ENCODE measurements at places on chromosomes 11 and 22.

GRCh38 chr11:36376888-36377758, 81.0 kb downstream of the PRR5L start:
- no peak for DNase-seq

DNA sequence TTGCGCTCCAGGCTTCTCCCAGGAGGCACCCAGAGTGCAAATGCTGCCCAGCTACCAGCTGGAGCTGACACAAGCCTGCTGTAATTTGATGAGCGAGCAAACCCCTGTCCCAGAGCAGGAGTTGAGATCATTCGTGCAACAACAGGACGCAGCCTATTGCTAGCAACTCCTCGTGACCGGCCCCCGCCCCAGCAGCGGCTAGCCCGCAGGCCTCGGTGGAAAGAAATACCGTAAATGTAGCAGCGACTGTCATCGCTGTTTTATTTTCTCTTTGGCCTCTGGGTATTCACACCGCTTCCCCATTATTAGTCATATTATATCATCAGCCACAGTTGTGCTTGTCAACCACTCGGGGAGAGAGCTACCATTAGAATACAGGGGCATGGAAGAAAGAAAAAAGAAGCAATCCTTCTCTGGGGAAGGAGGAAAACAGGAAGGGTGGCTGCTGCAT, 59.2 kb upstream of the ATXN10 start:
- no peak for DNase-seq

DNA sequence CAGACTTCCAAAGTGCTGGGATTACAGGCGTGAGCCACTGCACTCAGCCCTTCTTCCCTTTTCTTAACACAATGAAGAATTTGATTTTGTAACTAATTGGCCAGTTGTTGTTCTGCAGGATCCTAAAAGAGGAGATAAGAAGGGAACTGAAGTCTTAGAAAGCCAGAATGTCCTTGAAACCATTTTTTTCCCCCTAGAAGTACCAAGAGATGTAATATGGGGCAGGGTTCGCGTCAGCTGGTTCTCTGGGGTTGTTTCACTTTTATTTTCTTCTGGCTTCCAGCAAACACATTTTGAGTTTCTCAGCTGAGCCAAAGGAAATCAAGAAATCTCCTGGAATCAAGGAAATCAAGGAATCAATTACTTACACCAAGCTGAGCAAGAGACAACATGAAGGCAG, 7.6 kb upstream of the NUCB2 start:
- DNase-seq: no peak

DNA sequence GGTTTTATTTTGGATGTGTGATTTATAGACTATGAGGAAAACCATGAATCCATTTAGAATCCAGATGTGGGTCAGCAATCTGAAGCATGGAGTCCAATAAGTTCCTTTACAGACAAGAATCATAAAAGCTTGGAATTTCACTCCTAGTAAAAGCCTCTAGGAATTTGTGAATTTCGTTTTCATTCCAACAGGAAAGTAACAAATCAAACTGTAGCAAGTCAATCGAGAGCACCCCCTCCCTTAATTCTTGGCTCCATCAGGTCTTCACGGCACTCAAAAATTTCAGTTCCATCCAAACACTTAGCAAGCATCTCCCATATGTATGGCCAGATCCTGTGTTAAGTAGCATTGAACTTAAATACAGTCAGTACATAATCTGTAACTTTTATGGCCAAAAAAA, 143.6 kb upstream of the POU2AF2 start:
- no peak for DNase-seq

DNA sequence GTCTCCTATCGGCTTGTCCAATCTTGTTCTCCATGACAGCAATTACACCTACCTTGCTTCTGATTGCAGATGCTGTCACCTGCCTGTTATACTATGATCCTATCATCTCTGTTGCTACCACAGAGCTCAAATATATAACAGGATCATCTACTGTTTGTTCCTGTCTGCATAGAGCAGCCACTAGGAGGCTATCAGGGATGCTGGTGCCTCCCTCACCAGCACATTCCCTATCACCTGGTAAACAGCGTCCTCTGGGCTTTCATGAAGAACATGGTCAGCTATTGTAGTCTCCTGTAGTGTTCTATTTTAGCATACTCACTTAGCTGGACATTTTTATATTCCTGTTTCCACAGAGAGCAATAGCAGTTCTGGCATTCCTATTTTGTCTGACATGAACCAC, 87.8 kb upstream of the FAT3 start:
- DNase-seq: no peak

GRCh38 chr11:23539556-23539955, 679.3 kb upstream of the CCDC179 start:
- DNase-seq: no peak

Measured in activated CD8-positive, alpha-beta memory T cell treated with anti-CD3 and anti-CD28 coated beads for 1 hour (primary cell).